ENCODE measurements at places on chromosomes 7 and 10.

DNA sequence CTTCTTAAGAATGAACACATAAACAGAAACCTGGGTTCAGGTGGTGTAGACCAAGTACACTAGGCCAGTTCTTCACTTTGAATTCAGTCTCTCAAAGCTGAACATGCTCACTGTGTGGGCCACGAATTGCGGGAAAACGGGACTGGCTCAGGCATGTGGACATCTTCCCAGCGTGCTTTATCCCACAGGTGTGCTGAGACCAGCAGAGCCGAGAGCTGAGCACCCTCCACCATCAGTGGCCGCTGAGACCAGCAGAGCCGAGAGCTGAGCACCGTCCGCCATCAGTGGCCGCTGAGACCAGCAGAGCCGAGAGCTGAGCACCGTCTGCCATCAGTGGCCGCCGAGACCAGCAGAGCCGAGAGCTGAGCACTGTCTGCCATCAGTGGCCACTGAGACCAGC, 265.4 kb downstream of the DNAJB6 start:
- DNase-seq: no peak

GRCh38 chr10:122336332-122336731, 38.2 kb upstream of the PLEKHA1 start:
- DNase-seq: no peak

- DNase-seq: no peak
These were observed 77.6 kb upstream of the LRRC4 start for GRCh38 chr7:128108641-128109423.

- DNase-seq: no peak
These were observed 83.3 kb downstream of the PLXNA4 start for GRCh38 chr7:132492823-132493445.

- no peak for DNase-seq
These were observed 106.9 kb downstream of the FAM107B start for GRCh38 chr10:14667781-14668180.

- no peak for DNase-seq
These were observed 12.1 kb downstream of the ENTPD1 start for GRCh38 chr10:95767884-95768556.

All from muscle of arm (tissue), 14 donors.